ENCODE measurements at places on chromosomes 2 and 18.

DNA sequence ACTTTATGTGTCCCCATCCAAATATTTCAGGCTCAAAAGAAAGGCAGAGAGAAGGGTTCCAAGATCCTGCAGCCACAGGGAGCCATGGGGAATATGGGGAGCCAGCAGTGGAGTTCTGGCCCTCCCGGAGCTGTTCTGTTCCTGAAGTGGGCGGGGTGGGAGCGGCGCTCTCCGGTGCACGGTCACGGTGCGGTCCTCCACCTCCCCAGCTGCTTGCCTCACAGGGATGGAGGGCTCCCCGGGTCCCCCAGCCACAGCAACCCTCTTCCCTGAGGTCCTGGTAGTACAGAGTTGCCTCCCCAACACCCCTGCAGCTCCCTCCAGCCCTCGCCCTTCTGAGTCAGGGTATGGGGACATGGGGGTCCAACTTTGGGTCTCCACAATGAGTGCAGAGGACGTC, 26.2 kb upstream of the SNED1 start:
- no peak for DNase-seq

- peak; percentile 23 for DNase-seq
Measured at GRCh38 chr2:104969564-104969963, 68.3 kb upstream of the MRPS9 start.

- DNase-seq, result no peak
Measured at GRCh38 chr2:150335596-150335995, 151.9 kb downstream of the RND3 start.

- DNase-seq, result no peak
Measured at GRCh38 chr18:44096016-44096415, 584.7 kb upstream of the SETBP1 start.

- DNase-seq, result no peak
Measured at GRCh38 chr2:875687-876615, 74.7 kb upstream of the SNTG2 start.

DNA sequence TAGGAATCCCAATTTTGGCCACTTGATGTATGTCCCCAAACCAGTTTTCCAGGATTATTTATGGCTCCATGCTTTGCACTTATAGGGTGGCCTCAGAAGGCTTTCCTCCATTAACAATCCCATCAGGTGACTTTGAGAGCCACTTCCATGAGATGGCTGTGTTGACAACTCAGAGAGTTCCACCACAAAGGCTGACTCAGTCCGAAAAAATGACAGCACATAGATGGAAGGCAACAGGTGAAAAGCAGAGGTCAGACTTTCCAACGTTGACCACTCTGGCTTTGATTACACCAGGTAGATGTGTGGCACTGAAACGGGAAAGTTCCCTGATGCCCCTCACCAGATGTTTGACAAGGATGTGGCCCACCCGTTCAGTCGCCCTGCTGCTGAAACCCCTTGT, 431.4 kb upstream of the TNP1 start:
- DNase-seq, result no peak

DNA sequence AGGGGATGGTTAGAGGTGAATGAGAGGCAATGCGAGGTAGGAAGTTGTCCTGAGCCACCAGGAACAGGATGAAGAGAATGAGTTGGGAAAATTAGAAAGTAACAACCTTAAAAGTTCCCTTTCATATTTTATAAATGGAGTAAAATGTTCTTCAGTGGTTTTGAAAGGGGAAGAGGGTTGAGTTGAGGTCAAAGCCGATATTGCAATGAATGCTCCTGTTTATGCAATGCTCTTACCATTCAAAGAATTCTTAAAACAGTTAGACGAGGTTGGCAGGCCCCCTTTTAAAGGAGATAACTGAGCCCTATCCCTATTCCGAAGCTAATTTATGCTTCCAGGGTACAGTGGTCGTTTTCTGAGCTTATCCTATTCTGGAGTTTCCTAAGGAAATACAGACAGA, 2110.3 kb upstream of the CELF4 start:
- no peak for DNase-seq

GRCh38 chr2:169105476-169105875, 36.1 kb downstream of the DHRS9 start:
- DNase-seq, result peak; percentile 61

- DNase-seq, result peak; percentile 10
Measured at GRCh38 chr2:195312662-195313061, 344.4 kb upstream of the SLC39A10 start.

DNA sequence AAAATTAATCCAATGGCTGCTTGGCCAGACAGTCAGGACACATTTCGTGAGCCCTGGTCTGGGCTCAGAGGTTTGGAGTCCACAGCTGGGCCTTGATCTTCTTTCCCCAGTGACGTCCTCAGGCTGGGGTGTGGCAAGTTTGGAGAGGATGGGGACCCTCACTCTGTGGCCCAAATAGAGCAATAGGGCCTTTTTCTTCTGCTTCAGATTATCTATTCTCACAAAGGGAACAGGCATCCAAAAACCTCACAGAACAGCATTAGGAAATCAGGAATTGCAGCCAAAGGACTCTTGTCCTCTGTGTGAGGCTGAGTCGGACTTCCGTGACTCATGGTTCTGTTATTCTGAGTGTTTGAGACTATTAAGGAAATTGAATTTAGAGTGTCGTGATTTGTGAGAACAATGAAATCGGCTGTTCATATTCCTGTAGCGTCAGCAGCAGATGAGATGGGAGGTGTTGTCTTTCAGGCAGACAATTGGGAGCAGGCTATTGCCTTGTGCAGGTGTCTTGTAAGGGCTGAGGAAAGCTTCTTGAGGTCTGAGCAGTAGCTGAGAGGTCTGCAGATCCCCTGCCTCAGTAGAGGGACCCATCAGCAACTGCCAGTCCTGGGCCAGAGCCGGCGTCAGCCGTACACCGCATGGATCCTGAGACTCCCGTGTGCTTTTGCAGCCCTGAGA, 113.8 kb downstream of the SH3RF3 start:
- no peak for DNase-seq

DNA sequence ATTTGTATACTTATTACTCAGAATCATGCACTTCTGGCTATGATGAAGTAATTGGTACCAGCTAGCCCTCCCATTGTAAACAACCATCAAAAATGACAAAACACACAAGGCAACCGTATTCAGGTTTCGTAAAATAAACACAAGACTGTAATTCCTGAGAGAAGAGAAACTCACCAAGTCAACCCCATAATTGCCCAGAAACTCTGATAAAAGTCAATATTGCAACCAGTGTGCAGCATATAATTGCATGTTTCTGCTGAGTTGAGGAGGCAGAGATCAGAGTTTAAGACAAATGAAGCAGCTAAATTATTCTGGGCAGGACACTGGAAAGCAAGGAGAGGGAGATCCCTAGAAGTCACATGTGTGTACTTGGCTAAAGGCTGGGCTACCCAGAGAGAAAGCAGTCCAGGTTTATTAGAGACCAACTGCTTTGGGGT, 90.3 kb downstream of the ROCK2 start:
- DNase-seq, result no peak

GRCh38 chr18:48590678-48591077, 51.8 kb downstream of the CTIF start:
- no peak for DNase-seq

- no peak for DNase-seq
Measured at GRCh38 chr18:24544949-24545348, 84.5 kb downstream of the HRH4 start.

DNA sequence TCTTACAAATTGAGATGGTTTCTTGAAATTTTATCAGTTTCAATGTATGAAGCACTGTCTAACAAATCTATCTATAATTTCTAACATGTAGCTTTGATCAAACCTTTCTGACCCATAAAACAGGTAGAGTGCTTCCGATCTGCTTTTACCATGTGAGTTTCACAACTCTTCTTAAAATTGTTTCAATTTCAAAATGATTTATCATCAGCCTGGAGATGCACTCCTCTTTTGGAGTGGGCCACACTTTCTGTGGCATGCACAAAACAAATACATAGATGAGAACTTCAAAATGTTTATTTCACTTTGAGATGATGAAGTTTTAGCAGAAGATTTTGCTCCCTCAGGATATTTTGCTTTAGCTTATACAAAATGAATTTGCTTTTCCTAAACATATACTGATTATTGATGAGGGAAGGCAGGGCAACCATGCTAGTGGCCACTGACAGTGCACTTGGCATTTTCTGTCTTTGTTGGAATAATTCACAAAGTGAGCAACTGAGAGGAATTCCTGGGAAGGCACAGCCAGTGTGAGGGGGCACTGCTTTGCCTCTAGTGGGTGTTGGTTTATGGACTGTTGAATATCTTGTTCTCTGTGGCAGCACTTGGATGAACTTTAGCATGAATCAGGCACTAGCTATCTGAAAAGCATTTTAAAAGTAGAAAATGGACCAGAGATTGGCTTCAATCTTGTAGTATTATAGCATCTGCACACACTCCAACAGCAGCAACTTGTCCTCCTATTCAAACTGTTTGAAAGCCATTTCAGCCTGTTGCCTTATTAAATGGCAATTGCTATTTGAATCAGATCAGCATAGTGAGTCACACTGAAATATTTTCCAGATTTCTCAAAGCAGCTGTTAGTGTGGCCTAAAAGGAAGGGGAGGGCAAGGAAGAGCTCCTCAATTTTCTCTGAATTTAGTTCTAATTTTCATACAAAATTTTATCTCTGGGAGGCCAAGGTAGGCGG, 193.2 kb downstream of the CCDC85A start:
- DNase-seq, result no peak

DNA sequence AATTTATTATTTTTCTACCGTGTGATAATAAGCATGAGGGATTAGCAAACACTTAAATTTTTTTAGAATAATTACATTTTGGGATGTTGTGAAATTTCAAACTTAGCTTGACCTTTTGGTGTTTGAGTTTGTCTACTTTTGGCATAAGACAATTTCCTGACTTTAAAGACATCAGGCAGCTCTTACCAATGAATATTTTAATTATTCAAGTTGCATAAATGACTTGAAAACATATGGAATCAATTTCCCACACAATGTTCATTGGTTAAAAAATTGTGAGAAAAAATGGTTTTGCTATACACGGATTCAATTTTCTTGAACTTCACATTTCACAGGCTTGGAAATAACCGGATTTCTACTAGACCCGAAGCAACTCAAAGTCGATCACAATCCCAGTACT, 243.4 kb downstream of the IKZF2 start:
- no peak for DNase-seq

- DNase-seq, result peak; percentile 40
Measured at GRCh38 chr2:28751956-28752630, 463 bp downstream of the PPP1CB start.

GRCh38 chr2:107645586-107645985, 181.1 kb upstream of the RGPD4 start:
- DNase-seq, result no peak

DNA sequence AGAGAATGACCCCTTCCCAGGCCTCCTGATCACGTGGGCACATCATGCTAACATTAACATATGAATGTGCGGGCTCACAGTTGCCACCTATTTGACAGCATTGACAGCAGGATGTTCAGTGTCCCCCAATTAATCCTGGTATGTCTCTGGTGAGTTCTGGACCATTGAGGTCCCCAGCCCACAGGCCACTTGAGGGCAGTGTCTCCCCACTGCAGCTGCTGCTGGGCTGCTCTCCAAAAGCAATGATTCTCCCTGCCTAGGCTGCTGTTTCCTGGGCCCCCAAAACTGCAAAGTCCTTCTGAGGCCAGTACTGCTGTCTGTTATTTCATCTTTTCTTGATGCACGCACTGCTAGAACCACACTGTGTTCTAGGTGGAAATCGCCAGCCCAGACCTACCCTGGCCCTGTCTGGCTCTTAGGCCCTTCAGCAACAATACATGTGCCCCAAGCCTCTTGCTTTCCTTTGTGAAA, 52.7 kb upstream of the MAPK4 start:
- DNase-seq, result peak; percentile 8

- no peak for DNase-seq
Measured at GRCh38 chr2:112153179-112153490, 14.9 kb downstream of the FBLN7 start.

DNA sequence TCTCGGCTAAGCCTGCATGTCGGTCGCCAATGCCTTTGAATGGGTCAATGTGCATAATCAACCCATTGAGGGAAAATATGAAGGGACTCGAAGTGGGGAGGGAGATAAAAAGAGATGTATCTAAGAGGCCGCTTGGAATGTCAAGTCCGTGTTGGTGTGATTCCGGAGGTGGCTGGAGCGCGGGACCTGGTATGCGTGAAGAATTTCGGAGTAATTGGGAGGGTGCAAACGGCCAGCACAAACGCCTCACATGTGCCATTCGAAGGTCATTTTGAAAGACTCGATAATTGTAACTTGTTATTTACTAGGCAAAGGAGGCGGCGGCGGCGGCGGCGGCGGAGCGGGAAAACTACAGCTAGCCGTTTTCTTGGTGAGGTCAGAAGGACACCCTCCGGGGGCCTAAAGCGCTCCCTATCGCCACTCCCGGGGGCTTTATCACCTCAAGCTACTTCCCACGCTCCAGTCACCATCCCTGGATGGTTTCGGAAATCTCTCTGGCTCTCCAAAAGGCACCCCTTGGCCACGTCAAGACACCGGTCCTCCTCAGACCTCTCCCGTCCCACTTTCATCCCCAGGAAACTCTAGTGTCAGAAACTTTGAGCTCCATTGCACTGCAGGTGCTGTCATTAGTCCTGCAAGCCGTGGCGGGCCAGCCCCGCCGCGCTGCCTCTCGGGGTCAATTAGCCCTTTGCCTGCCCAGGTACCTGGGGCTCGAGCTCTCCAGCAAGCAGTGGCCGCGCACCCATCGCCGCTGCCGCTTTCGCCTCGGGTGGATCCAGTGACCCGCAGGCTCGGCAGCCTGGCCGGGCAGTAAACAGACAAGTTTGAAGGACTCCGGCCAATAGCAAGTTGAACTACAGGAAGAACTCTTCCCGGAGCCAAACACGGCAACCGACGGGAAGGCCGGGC, 1.5 kb downstream of the ERBB4 start:
- no peak for DNase-seq

DNA sequence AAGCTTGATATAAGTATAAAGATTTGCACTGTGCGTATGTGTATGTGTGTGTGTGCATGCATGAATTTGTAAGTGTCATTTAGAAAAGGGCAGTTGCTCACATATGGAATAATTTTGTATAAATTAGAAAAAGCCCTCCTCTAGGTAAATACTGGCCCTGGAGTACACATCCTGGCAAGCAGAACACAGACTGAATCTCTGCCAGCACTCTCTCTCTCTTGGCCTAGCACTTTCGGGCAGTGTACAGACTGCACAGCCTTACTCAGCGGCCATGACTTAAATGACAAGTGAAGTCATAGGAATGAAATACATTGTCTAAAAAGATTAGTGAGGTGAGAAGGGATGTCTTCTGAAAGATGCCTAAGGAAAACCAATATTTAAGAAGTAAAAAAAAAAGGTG, 214.1 kb downstream of the RDH14 start:
- no peak for DNase-seq

GRCh38 chr2:161130354-161130753, 29.9 kb upstream of the TANK start:
- DNase-seq, result no peak

- DNase-seq, result peak; percentile 47
Measured at GRCh38 chr2:144619760-144620159, 99.8 kb upstream of the ZEB2 start.

GRCh38 chr2:240146627-240147278, 6.3 kb upstream of the OTOS start:
- DNase-seq, result no peak

- DNase-seq, result no peak
Measured at GRCh38 chr18:2173486-2173885, 397.8 kb downstream of the METTL4 start.

Measured in activated CD4-positive, alpha-beta T cell treated with anti-CD3 and anti-CD28 coated beads, Interleukin-10, Interleukin-2, amounts not matched to agents 100 ng/mL and 50 ng/mL, durations not matched to agents 16 hours and 8 hours (primary cell).